ENCODE measurements at places on chromosomes 2 and 18.
A peak's percentile ranks its signal among the peaks of the same experiment; 100 is the strongest.

- no peak for DNase-seq
Measured at GRCh38 chr2:44086629-44087028, 82.0 kb upstream of the PPM1B start.

- peak; percentile 43 for DNase-seq
Measured at GRCh38 chr2:237449193-237449881, 35.4 kb upstream of the COL6A3 start.

DNA sequence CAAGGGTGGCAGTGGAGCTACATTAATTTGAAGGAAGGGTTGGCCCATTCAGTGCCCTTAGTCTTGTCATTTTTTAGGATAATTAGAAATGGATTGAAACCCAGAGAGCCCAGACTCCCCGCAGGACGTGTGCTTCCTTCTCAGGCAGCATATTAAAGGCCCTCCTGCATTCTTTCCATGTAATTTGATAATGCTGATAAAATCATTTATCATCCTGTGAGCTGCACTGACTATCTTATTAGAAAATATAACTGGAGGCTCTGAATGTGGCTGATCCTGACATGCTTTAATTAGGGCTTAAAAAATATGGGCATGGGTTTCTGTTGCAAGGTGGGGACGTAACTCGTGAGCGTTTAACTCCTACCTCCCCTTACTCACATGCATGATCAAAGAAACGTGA lies 148.1 kb downstream of the ACKR3 start:
- DNase-seq = no peak

- no peak for DNase-seq
Measured at GRCh38 chr18:7766346-7766745, 199.2 kb downstream of the PTPRM start.

GRCh38 chr18:31610286-31611205 lies 18.9 kb downstream of the TTR start:
- no peak for DNase-seq

DNA sequence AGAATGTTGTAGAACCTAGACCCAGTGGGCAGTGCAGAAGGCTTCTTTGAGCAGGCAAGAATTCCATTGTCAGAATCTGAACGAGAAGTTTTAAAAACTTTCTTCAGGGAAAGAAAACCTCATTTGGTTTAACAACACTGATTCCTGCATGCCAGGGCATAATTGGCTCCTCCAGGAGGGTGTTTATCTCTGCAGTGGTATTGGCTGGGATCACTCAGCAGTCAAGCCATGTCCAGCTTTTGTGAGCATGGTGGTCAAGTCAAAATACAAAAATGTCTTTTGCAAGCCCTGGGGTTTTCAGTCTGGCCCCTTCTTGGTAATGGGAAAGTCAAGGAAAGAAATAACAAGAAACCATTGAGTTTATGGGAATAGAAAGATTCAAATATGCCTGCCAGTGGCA lies 28.3 kb downstream of the FHOD3 start:
- DNase-seq = no peak

All from AG08396 (cell line).